Fibroblast of the aortic adventitia (primary cell): ENCODE measurements at places on chromosomes 5 and 9. TPM values are rescaled to one million over a fixed set of nuclear protein-coding genes. Genes with fewer than 3 reads are reported as not detected.
A peak's percentile ranks its signal among the peaks of the same experiment; 100 is the strongest.

DNA sequence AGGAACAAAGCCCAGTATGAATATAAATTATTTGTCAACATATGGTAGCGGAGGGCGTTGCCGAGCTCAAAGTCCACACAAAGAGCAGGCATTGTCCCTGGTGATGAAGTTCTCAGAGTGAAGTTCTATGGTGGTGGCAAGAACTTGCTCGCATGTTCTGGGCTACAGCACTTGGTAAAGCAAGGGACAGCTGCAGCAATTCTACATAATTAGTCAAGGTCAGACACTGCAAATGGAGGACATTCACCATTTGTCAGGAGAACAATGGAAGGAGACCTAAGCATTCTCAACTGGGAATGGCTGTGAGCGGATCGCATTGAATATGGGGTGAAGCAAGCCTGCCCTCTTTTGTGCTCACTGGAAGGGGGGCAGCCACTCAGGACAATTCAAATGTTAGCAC, 503.8 kb upstream of the ADAMTS16 start:
- no peak for DNase-seq

- no peak for DNase-seq
These were observed 4.7 kb upstream of the TBC1D9B start for GRCh38 chr5:179912386-179912785.

- DNase-seq, result no peak
These were observed 26.3 kb downstream of the SPZ1 start for GRCh38 chr5:80346055-80346454.

- DNase-seq, result no peak
These were observed 226.5 kb upstream of the GLRA1 start for GRCh38 chr5:152151113-152151512.

DNA sequence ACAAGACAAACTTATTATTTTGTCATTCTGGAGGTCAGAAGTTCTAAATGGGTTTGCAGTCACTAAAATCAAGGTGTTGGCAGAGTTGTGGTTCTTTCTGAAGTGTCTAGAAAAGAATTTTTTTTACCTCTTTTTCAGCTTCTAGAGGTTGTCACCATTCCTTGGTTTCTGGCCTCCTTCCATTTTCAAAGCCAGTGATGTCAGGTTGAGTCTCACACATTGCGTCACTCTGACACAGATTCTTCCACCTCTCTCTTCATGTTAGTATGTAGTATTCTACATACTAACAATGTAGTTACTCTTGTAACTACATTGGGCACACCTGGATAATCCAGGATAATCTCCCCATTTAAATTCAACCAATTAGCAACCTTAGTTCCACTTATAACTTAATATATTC, 290.3 kb downstream of the RFX3 start:
- DNase-seq, result peak; percentile 4

DNA sequence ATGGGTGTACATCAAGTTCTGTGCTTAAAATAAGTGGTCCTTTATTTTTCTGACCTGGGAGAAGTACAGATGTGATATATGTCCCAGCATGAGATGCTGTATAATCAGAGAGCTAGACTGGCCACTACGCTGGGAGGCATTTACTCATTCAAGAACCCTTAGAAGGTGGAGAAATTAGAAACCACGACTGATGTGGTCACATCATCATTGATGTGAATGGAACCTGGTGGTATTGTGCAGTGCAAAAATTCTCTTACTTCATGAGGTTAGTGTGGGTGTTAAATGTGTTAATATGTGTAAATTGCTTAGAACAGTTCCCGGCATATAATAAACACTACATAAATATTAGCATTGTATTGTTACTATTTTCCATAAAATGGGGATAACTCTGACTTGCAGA, 69.5 kb upstream of the CKMT2 start:
- DNase-seq, result no peak

- DNase-seq, result no peak
These were observed 54.5 kb upstream of the HTR4 start for GRCh38 chr5:148708854-148709253.

- no peak for DNase-seq
These were observed 1166.2 kb downstream of the MAT2B start for GRCh38 chr5:164671640-164672039.

- peak; percentile 78 for DNase-seq
These were observed 42.9 kb downstream of the OR2K2 start for GRCh38 chr9:111287127-111287526.

DNA sequence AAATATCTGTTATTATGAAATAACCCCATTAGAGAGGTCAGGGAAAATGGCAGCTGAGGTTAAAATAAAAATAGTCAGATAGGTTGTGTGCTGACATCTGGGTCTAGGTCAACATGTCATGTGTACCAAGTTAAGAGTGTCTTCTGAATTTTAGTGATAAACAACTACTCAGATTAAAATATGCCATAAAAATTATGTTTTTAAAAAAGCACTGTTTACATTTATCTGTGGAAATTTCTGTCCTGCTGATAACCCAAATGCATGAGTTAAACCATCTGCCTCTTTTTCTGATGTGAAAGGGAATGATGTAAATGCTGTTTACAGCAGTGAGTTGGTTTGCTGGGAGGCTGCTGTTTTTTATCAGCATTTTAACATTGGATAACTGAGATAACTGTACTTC, 361.2 kb upstream of the TARS1 start:
- peak; percentile 85 for DNase-seq

- no peak for DNase-seq
These were observed 2.2 kb downstream of the NTNG2 start for GRCh38 chr9:132163876-132164603.

GRCh38 chr9:114947058-114947457, 16.7 kb upstream of the TNFSF8 start:
- no peak for DNase-seq

- DNase-seq, result no peak
These were observed 213.4 kb downstream of the TRIM32 start for GRCh38 chr9:116900543-116900942.

DNA sequence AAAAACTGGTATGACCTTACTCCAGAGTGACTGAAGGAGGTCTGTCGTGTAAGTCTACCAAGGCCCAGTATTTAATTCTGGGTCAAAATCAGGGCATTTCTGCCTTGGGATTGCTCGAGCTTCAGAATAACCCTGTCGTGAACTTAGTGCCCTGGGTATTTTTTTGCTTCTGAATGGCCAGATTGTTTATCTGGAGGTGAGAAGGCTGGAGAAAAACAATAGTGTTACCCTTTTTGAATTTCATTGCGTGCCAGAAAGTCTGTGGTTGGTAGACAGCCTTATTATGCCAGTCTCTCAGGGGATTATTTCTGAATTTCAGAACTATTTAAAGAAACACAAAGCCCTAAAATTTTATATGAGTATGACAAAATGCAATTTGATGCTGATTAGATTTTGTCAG, 323.4 kb downstream of the CSNK1G3 start:
- no peak for DNase-seq

- no peak for DNase-seq
These were observed 15.6 kb downstream of the JADE2 start for GRCh38 chr5:134540747-134541733.

- DNase-seq, result no peak
These were observed 9.2 kb upstream of the GADD45G start for GRCh38 chr9:89595646-89596045.

DNA sequence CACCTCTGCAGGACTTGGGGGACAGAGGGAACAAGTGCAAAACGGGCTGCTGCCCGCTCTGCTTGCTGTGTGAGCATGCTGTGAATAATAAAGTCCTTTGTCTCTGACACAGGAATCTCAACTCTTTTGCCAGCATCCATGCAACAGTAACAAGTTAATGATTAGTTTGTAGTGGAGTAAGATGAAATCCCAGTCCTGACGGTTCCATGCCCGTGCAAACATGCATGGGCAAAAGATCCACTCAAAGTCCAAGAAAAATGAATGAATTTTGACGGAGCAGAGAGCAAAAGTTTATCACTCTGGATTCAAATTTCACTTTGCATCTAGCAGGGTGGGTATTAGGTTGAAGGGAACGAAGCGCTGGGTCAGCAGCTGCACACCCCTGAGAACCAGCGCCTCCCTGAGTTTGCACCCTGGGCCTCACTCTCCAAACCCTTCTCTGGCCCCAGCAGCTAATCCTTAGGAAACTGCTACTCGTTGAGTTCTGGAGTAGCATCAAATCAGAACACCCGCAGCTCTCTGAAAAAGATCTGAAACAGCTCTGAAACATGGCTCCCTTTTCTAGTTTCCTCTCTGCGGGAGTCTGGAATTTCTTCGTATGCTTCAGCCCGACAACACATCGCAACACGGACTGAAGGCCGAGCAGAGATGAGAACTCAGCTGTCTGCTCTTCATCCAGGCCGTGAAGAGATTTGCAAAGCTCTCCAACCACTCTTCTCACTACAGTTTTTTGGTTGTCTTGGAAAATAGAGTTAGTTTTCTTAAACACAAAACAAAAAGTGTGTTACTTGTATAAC, 45.6 kb upstream of the RUFY1 start:
- DNase-seq, result no peak

DNA sequence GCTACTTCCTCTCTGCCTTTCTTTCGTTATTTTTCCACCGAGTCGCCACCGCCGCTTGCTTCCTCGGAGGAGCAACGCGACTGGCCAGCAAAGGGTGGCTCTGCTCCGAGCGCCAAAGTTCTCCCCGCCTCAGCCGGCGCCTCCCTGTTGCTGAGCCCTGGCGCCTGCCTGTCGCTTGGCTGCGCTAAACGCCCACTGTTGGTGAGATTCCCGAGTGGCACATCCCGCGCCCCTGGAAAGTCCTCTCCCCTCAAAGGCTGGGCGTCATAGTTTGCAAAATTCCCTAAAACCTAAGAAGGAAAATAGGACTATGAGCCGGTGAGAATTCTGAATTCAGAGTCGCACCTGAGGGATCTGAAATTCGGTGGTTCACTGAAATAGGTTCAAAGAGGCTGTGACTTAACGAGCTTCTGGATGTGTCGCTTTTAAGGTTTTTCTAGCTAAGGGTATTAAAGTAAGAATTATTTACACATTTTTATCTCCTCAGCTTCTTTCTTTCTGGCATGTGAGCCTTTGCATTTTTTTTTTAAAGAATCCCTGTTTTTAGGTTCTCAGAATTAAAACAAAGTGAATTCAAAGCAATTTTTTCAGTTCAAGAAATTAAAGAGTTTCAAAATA, at the start of gene GRIN3A:
Gene GRIN3A (minus strand): TSS at position 82 of the 618 bp plus-strand sequence. CDS start 668 bp downstream, outside the sequence.
- no peak for DNase-seq

DNA sequence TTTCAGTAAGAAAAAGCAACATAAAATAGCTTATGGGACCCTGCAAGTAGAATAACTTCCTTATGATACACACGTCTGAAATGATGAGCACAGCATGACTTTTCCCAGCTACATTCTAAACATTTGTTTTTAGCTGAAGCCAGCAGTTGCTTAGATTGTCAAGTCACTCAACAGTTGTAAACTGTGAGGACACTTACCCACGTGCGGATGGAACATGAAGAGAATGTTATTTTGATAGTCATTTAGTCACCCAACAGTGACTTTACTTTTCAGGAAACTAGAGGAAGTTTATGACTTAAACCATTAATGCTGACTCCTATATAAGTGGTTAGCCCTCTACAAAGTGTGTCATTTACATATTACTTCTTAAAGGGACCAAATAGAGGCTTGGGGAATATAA, 3.0 kb downstream of the HACD4 start:
- DNase-seq, result no peak

- DNase-seq, result no peak
These were observed 110.3 kb downstream of the SLC12A2 start for GRCh38 chr5:128193665-128194390.

- DNase-seq, result peak; percentile 65
These were observed 10.9 kb downstream of the PTCH1 start for GRCh38 chr9:95505717-95506427.

DNA sequence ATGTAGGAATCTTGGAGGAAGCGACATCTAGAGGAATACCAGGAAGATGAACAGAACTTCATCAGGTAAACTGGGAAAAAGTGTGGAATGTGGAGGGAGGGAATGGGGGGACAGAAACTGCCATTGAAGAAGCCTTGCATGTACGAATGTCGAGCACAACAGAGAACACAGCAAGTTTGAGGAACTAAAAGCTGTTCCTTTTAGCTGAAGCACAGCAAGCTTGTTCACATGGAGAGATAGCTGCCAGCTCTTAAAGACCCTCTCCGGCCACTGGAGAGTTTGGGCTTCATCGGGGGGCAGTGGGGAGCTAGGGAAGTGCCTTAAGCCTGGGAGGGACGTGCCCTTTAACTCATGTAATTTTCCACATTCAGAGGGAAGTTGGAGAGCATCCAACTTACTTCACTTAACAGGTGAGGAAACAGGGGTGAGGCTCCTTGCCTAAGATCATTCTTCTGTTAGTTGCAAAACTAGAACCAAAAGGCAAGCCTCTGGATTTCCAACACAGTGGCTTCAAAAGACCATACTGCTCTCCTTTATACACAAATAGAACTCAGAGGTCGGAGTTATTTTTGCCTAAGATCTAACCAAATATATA, 2.3 kb upstream of the CYFIP2 start:
- DNase-seq, result no peak

- peak; percentile 89 for DNase-seq
These were observed 76.9 kb upstream of the NFIL3 start for GRCh38 chr9:91500509-91501014.

Gene LRRC19
- not detected in 2 replicates for total RNA-seq

Gene INSL6
- total RNA-seq, result not detected in 2 replicates

Gene DAPK1
- total RNA-seq, result 30.9 and 119 TPM in 2 replicates

Gene FYB1
- total RNA-seq, result 0.08 and 0.54 TPM in 2 replicates
